ENCODE measurements at places on chromosomes 7 and 10. TPM values are rescaled to one million over a fixed set of nuclear protein-coding genes. Genes with fewer than 3 reads are reported as not detected.

- peak; percentile 51 for DNase-seq
Measured at GRCh38 chr10:60032723-60033122, 126.4 kb upstream of the CCDC6 start.

DNA sequence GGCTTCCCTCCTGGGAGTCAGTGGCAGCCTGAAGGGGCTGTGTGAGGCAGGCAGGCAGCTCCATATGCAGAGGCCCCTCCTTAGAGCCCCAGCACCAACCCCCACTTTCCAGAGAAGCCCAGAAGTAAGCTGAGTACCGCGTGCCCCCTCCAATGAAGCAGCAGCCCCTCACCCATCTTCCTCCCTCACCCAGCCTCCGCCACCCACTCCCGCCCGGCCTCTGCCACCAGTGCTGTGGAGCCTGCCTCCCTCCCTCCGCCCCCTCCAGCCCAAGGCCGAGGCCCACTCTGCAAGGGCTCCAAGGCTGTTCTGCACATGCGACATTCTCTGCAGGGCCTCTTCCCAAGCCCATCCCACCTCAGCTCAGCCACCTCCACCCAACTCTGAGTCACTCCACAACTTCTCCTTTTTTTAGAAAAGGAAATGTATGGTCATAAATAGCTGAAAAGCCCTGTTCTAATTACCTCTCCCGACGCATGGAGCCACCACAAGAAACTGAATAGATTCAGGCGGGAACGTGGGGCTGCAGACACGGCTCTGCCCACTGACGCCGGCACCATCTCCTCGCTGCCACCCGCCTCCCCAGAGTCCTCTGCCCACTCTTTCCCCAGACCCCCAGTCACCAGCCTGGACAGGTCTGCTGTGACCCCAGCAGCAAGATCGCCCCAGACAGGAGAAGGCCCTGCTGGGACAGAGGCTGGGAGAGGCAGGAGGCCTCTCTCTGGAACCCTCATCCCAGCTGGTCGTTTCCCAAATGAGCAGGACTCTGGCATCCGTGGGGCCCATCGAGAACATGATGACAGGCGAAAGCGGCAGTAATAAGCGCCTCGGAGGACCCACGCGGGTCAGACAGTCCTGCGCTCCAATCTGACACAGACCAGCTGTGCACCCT, 213.9 kb downstream of the MAD1L1 start:
- peak; percentile 15 for DNase-seq

DNA sequence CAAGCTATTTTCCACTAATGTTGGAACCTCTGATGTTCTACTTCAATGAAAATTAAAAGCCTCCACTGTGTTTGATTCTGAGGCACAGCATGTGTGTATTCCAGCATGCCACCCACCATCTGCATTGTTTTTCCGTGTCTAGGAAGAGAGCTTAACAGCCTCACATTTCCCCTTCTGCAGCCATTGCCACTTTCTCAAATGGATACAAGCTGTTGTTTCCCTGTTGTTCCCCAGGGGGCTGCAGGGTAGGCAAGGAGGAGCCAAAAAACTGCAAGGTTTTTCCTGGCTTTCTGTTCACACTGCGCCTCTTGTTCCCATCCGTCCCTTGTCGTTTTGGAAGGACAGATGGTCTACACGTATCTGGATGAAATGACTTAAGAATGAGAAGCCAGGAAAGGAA, 72.3 kb upstream of the DNAJB12 start:
- no peak for DNase-seq

DNA sequence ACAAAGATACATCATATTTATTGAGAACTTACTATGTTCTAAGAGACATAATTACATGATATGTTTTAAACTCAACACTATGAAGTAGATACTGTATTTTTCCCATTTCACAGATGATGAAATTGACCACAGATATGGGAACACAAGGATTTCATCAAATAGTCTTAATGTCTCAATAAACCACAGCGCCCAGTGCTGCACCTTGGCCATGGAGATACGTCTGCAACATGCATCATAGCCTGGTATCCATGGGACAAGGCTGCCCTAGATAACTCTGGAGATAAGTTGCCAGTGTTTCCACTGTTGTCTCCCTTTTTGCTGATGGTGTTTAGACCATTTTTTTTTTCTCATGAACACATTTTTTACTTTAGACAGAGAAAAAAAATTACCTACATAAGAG, 97.5 kb downstream of the GNAT3 start:
- DNase-seq, result no peak

- DNase-seq, result peak; percentile 11
Measured at GRCh38 chr7:21256310-21256877, 171.5 kb upstream of the SP4 start.

- DNase-seq, result no peak
Measured at GRCh38 chr10:68463365-68464093, 8.2 kb downstream of the DNA2 start.

GRCh38 chr10:114070710-114071109, 27.0 kb downstream of the ADRB1 start:
- no peak for DNase-seq

DNA sequence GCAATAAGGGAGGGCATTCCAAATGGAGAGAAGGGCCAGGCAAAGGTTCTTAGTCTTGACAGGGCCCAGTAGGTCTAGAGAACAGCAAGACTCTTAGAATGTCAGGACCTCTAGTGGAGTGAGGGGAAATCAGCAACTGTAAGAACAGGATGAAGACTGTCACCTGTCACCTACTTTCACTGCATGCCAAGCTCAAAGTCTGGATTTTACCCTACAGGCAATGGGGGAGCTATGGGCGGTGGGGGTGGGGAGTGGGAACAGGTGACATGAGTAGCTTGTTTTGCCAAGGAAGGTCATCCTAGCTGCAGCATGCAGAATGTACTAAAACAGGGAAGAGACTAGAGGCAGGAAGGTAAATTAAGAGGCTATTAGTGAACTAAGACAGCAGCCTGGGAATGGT, 18.3 kb downstream of the GOT1 start:
- DNase-seq, result no peak

DNA sequence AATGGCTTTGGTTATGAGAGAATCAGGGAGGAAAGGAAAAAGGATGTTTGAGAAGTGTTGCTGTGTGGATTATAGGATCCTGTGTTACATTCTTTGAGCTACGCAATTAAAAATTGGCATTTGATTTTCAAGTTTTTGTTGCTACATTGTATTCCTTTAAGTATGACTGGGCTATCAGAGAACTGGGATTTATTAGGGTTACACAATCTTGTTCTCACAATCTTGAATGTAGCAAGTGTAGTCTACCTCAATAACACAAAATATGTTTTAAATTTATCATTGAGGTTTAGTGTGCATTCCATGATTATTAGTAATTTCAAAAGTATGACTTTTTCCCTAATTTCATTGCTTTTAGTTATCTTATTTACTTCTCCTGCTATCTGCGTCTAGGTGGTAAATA, 113.9 kb downstream of the CACNB2 start:
- DNase-seq, result no peak

DNA sequence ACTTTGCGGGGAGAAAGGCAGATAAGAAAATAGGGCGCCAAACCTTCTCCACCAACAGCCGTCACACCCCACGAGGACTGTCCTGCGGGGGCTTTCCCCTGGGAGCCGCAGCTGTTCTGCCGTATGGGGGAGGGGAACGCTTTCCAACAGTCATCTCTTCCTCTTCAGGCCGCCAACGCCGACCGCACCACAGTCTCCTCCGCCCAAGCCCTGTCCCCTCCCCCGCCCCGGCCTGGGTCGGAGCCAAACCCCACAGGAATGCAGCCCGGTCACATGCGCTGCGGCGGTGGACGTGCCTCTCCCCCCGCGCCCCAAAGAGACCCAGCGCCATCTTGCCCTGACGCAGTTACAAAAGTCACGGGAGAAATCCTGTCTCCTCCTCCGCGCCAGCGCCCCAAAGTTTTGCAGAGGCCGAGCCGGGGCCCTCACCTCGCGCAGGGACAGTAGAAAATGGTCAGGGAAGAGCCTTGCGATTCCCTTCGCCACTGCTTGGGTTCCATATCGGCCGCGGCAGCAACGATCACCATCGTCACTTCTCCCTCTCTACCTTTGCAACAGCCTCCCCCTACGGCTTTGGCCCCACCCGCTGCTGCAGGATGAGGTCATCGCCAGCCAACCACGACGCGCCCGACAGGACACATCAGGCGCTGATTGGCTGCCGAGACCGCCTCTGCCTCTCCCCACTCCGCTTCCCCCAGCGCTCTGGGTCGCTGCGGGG, 1.3 kb upstream of the KMT2E start:
- peak; percentile 99 for DNase-seq

GRCh38 chr7:95804052-95804451, 31.7 kb downstream of the DYNC1I1 start:
- DNase-seq, result no peak

- DNase-seq, result no peak
Measured at GRCh38 chr7:122717356-122718089, 14.8 kb upstream of the RNF148 start.

DNA sequence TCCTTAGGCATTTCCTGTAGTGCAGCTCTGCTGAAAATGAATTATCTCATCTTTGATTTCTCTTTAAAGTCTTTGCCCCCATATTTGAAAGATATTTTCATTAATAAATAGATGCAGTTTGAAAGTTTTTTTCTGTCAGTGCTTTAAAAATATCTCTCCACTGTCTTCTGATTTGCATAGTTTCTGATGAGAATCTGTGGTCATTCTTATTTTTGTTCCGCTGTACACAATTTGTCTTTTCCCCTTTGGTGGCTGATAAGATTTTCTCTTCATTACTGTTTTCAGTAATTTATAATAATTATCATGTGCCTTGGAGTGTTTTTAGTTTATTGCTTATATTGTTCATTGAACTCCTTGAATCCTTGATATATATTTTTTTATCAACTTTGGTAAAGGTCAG, 7.0 kb upstream of the GHRHR start:
- DNase-seq, result no peak

DNA sequence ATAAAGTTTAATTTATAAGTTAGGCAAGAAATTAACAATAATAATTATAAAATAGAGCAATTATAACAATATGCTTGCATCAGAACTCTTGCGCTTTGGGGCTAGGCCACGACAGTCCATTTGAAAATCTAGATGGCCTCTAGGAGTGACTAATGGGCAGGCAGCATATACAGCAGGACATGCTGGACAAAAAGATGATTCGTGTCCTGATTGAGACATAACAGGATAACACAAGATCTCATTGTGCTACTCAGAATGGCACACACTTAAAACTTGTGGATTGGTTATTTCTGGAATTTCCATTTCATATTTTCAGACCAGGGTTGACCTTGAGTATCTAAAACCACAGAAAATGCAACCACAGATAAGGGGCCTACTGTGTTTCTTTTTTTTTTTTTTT, 27.5 kb downstream of the CTNNA3 start:
- no peak for DNase-seq

DNA sequence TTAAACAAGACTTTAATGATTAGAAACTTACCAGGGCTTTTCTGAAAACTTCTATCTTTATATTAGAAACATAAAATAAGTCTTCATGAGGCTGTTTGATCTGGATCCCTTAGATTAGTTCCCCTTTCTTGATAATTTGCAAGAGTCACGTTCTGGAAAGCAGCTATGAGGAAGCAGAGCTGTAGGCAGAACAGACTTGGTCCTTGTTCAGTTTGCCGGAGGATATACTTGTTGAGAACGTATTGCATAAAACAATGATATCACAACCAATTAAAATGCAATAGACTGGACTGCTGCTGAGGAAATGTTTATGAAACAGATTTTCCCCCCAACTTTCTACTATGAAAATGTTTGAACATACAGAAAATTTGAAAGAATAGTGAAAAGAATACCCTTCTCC, 2.8 kb downstream of the SAMD9L start:
- no peak for DNase-seq

- DNase-seq, result no peak
Measured at GRCh38 chr10:112532189-112532588, 85.2 kb downstream of the VTI1A start.

DNA sequence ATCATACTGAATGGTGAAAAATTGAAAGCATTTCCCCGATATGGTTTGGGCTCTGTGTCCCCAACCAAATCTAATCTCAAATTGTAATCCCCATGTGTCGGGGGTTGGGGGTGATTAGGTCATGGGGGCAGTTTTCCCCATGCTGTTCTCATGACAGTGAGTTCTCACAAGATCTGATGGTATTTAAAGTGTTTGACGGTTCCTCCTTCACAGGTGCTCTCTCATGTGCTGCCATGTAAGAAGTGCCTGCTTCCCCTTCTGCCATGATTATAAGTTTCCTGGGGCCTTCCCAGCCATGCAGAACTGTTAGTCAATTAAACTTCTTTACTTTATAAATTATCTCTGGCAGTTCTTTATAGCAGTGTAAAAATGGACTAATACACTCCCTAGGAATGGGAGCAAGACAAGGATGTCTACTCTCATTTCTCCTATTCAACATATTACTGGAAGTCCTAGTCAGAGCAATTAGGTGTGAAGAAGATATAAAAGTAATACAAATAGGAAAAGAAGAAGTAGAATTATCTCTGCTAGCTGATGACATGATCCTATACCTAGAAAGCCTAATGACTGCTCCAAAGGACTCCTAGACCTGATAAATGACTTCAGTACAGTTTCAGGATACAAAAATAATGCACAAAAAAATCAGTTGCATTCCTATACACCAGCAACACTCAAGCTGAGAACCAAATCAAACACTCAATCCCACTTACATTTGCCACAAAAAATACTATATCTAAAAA, 260.6 kb downstream of the RNLS start:
- DNase-seq, result no peak

GRCh38 chr10:3936422-3937040, 151.5 kb upstream of the KLF6 start:
- no peak for DNase-seq

DNA sequence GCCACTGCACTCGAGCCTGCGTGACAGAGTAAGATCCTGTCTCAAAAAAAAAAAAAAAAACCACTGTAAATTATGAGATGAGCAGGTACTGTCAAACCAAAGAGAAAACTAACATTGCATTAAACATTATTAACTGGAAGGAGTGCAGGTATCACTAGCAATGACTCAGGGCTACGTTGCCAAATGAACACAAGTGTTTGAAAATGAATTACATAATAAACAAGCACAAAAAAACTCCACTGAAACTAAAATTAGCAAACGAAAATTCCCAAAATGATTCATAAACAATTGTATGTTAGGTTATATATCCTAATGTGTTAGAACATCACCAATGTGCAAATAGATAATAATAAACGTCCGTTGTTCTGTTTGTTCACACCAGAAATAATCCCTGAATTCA, 42.8 kb downstream of the NSUN6 start:
- peak; percentile 55 for DNase-seq

The NEUROG3 gene
- total RNA-seq, result not detected

The DPP6 gene
- not detected for total RNA-seq

The GPR15LG gene
- not detected for total RNA-seq

The MYL10 gene
- total RNA-seq, result not detected

The METTL27 gene
- total RNA-seq, result 71.8 TPM

The FGF8 gene
- not detected for total RNA-seq

The EBF3 gene
- not detected for total RNA-seq

The SPDYE8 gene
- not detected for total RNA-seq

The UNCX gene
- total RNA-seq, result not detected

The C7orf33 gene
- total RNA-seq, result not detected

The CNNM1 gene
- 5.2 TPM for total RNA-seq

The RET gene
- total RNA-seq, result 0.37 TPM

Data from Caki2 (cell line).